Lower leg skin (tissue), 4 donors: ENCODE measurements at places on chromosomes 2 and 18.

- no peak for DNase-seq
Observed at GRCh38 chr18:3898861-3899613, 449.1 kb downstream of the TGIF1 start.

DNA sequence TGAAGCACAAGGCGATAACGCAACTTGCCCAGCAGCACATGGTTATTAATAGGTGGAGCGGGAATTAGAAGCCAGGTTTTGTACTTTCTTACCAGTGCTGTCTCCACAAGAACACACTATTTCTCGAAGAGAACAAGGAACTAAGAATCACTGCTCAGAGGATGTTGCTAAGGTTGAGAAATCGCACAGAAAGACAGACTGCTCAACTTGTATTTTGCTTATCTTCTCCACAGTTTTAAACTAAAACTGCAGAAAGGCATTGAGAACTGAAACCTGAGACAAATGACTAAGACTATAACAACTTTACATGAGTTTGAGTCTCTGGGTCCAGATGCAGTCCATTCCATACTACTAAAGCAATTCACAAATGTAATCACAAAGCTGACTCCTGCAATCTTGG is 6.2 kb downstream of the PRKD3 start:
- no peak for DNase-seq

- DNase-seq: no peak
Observed at GRCh38 chr2:74481961-74482800, 617 bp downstream of the CCDC142 start.

GRCh38 chr18:48599391-48599790 is 60.6 kb downstream of the CTIF start:
- no peak for DNase-seq

DNA sequence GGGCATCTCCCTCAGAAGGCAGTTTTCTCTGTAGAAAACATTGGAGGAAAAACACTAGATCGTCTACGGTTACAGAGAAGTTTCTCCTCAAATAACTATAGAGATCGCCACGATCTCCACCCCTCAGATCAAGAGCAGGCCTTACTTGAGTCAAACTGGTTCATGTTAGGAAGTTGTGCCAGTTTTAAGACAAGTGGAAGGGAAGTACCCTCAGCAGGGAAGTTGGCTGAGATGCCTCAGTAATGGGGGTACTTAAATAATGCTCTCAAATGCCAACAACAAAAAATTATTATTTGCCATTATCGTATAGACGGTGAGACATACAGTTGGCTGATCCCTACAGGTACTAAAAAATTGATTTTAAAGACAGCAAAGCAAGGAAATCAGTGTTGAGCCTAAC is 8.2 kb upstream of the SMAD7 start:
- DNase-seq: no peak

DNA sequence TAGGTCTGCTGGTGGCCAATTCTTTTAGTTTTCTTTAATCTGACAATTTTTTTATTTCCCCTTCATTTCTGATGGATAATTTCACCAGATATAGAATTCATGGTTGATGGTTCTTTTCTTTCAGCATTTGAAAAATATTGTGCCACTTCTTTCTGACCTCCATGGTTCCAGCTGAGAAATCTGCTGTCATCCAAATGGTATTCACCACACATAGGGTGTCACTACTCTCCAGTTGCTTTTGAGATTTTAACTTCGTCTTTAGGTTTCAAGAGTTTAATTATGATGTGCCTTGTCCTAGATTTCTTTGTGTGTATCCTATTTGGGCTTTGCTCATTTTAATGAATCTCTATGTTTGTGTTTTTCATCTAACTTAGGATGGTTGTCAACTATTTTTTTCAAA is 488.6 kb upstream of the HS6ST1 start:
- DNase-seq: no peak

DNA sequence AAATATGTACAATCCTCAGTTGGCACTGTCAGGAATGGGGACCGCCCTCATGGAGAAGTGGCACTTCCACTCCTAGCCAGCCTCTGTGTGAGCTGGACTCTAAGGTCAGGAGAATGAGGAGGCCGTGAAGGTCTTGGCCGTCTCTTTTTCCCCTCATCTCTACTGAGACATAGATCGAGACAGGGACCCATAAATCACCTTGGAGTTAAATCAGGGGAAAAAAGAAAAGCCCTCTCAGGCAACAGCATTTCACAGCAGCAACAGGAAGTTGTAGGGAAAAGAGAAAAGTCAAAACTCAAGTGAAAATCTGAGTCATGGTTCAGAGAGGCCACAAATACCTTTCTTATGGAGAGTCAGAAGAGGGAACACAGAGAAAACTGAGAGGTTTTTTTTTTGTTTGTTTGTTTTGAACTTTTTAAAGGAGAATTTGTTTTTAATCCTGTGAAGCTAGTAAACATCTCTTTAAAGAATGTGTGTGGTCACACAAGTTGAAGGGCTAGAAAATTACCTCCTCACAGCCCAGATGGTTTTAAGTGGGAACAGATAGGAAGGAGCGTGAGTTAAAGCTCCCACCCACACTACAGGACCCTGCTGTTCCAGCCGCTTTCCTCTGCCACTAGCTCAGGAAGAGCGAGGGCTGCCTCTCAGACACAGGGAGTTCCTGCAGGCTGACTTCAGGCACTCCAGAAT is 30.6 kb upstream of the CYP1B1 start:
- no peak for DNase-seq

- no peak for DNase-seq
Observed at GRCh38 chr18:56748698-56749268, 97.6 kb downstream of the WDR7 start.

- DNase-seq: no peak
Observed at GRCh38 chr18:34976123-34976522, 65.1 kb upstream of the MAPRE2 start.
